T-cell (primary cell): ENCODE measurements at places on chromosomes 3 and 15.

GRCh38 chr15:75348034-75348561, 1.3 kb downstream of the NEIL1 start:
- no peak for DNase-seq

DNA sequence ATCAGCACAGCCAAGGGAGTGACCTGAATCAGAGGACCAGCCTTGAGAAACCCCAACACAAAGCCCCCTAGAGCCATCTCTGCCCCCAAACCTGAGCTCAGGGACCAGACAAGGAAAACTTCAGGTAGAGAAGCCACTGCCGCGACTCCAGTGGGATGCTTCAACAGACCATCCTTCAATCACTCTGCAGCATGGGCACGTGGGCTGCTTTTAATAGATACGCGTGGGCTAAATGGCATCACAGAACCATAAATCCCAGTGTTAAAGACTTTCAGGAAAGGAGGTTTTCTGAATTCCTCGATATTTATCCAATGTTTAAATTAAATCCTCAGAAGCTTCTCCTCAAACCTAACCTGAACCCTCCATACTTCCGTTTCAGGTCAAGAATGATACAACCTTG, 30.6 kb downstream of the SH3BP5 start:
- no peak for DNase-seq

GRCh38 chr3:11349446-11349845, 77.2 kb downstream of the ATG7 start:
- no peak for DNase-seq

DNA sequence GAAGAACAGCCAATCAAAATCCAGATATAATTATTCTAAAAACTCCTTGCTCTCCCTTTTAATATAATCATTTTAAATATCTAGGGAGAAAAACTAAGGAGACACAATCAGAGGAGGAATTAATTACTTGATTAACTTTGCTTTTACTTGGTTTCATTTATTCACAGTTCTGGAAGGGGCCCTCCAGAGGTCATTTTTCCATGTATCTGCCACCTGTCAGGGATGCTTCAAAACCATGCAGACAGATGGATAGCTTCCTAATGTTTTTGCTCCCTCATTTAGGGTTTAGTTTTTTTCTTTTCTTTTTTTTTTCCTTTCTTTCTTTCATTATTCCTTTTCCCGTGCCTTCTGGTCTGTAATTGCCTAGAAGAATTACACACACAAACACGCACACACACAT, 438.1 kb upstream of the ARPP21 start:
- DNase-seq, result no peak

GRCh38 chr3:60980342-60980692, 270.9 kb downstream of the FHIT start:
- DNase-seq, result no peak

DNA sequence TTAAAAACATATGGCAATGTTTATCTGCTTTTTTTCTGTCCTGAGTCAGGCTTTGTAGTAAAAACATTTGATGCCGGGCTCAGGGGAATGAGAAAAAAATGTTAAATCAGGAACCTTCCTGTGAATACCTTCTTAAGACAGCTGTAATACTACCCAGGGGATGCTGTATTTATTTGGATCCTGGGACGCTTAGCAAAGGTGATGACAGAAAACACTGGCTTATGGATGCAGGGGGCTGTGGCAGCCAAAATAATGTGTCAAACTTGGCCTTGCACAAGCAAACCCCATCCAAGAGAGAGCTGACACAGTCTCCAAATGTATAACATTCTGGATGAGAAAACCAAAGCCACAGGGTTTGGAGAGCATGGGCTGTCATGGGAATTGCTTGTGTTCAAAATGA, 438.2 kb upstream of the PROK2 start:
- no peak for DNase-seq

GRCh38 chr3:40719660-40720287, 195.0 kb downstream of the ZNF621 start:
- no peak for DNase-seq

GRCh38 chr3:187952849-187953248, 201.1 kb upstream of the LPP start:
- no peak for DNase-seq

DNA sequence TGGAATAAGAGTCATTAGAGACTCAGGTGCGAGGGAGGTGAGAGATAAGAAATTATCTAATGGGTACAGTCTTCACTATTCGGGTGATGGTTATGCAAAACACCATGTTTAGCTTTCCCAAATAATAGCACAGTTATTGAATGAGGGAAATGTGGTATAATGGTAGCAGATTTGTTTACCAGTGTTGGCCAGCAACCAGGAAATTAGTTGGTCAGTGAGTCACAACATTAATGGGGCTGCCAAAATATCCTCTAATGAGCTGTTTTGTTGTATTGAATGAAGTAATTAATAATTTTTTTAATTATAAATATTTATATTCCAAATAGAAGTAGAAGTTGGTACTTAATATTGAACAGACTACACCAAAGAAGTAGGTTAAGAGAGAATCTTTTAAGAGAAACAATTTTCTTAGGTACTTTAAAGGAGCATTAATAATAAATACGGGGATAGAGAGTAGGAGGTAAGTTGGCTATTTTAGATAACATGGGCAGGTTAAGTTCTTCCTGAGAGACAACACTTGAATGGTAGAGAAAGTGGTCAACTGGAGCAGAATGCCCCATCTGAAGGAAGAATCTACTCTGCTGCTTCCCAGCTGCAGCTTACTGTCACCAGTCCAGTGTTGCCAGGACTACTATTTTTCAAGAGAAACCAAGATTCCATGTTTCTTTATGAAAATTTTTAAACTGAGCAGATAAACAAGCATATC, 218.8 kb downstream of the UBE2E2 start:
- DNase-seq, result no peak

DNA sequence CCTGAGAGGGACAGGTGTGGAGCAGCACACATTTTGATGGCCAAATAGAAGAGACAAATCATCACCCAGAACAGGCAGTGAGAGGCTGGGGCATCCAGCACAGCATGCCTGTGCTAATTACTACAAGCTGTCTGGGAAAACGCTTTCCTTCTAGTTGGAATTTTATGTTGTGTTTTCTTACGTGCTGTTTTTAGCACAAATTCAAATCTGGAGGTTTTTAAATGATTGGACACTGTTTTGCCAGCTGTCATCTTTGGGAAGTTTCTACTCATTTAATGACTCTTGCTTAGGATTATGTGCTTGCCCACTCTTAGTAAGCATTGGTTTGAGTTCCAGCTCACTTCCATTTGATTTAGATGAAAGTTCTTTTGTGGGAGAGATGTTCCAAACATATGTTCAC, 43.5 kb downstream of the EAF1 start:
- no peak for DNase-seq

- no peak for DNase-seq
Measured at GRCh38 chr3:127764841-127765362, 57.4 kb downstream of the MGLL start.

DNA sequence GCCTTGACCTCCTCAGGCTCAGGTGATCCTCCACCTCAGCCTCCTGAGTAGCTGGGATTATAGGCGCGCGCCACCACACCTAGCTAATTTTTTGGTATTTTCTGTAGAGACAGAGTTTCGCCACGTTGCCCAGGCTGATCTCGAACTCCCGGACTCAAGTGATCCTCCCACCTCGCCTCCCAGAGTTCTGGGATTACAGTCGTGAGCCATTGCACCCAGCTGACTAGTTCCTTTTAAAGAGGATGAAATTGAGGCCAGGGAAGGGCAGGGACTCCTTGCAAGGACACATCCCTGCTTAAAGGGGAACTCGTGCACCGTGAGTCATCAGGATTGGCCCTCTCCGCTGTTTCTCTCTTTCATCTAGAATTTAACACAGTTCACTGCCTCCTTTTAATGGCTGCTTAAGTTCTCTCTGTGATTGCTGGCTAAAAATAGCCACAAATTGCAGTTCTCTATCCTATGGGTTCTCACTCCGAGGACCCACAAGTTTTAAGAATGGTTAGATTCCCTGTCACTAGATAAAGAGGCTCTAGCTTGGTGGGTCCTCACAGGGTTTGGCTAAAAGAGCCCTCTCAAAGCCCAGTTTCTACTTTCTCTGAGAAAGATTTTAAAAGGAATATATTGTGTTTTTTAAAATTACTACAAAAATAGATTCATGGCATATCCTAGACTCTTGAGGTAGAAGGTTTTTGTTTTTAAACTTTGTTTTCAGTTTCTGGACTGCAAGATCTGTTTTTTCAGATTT, 1.4 kb downstream of the CRTAP start:
- DNase-seq, result no peak

- no peak for DNase-seq
Measured at GRCh38 chr15:83107841-83108181, 366 bp downstream of the TM6SF1 start.
